Aortic smooth muscle cell (primary cell): ENCODE measurements at places on chromosomes 6 and 20. TPM values are rescaled to one million over a fixed set of nuclear protein-coding genes. Genes with fewer than 3 reads are reported as not detected.

ITPR3 gene
- 27.5 and 28.9 TPM in 2 replicates for total RNA-seq

C20orf202 gene
- total RNA-seq = not detected in 2 replicates

EBF4 gene
- 0.13 and 0.25 TPM in 2 replicates for total RNA-seq

HLA-B gene
- total RNA-seq = 361 and 423 TPM in 2 replicates

DYNLT1 gene
- 57.6 and 81.2 TPM in 2 replicates for total RNA-seq

CCDC167 gene
- total RNA-seq = 22.1 and 23.8 TPM in 2 replicates

GFRAL gene
- not detected in 2 replicates for total RNA-seq

GRIK2 gene
- total RNA-seq = 0.19 and 0.40 TPM in 2 replicates

CALHM4 gene
- total RNA-seq = not detected in 2 replicates

SLC13A3 gene
- 1.2 and 1.5 TPM in 2 replicates for total RNA-seq

KHDC1 gene
- 2.0 and 4.1 TPM in 2 replicates for total RNA-seq

LST1 gene
- not detected in 2 replicates for total RNA-seq
